ENCODE measurements at places on chromosomes 3 and 15.

- no peak for DNase-seq
Observed at GRCh38 chr15:64536244-64536836, 76.0 kb downstream of the ZNF609 start.

DNA sequence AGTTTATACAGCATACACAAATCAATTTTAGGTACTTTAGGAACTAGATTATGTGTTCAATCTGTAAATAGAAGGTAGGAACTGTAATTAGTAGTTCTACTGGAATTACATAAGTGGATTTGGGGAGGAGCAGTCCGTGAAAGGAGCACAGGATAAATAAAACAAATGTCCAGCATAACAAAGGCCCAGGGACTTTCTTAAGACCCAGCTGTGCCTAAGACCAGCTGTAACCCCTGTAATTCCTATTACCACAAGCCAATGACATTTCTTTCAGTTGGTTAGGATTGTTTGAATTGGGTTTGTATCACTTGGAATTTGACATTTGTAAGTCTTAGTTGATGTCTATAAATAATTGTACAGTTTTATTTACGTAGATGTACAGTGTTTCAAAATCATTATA is 4.8 kb upstream of the ZBTB20 start:
- DNase-seq, result no peak

GRCh38 chr3:191238321-191238817 is 39.3 kb downstream of the OSTN start:
- DNase-seq, result no peak

DNA sequence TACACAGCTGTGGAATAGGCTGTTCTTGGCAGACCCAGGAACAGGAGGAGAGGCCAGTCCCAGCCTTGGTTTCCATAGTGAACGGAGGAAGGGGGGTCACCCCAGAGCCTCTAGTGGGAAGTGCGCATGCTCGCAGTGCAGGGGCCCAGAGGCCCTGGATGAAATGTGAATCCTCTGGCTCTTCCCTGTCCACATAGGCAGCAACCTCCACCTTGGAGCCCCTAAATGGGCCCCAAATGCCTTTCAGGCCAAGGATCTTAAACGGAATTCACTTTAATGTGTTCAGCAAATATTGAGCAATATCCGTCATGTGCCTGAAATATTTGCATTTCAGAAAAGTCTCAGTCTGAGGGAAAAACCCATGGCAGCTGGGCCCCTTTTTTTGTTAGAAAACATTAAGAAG is 3.3 kb upstream of the NDN start:
- DNase-seq, result no peak

All from D341Med (cell line).